Daoy (cell line): ENCODE measurements at places on chromosomes 11 and 22. TPM values are rescaled to one million over a fixed set of nuclear protein-coding genes. Genes with fewer than 3 reads are reported as not detected.
A peak's percentile ranks its signal among the peaks of the same experiment; 100 is the strongest.

SCGB1D2 gene
- not detected in 2 replicates for total RNA-seq

GRCh38 chr11:12581923-12582322 lies 92.3 kb upstream of the TEAD1 start:
- peak; percentile 90 for DNase-seq

- DNase-seq = no peak
Measured at GRCh38 chr11:118998388-118998717, 415 bp downstream of the CENATAC start.

DNA sequence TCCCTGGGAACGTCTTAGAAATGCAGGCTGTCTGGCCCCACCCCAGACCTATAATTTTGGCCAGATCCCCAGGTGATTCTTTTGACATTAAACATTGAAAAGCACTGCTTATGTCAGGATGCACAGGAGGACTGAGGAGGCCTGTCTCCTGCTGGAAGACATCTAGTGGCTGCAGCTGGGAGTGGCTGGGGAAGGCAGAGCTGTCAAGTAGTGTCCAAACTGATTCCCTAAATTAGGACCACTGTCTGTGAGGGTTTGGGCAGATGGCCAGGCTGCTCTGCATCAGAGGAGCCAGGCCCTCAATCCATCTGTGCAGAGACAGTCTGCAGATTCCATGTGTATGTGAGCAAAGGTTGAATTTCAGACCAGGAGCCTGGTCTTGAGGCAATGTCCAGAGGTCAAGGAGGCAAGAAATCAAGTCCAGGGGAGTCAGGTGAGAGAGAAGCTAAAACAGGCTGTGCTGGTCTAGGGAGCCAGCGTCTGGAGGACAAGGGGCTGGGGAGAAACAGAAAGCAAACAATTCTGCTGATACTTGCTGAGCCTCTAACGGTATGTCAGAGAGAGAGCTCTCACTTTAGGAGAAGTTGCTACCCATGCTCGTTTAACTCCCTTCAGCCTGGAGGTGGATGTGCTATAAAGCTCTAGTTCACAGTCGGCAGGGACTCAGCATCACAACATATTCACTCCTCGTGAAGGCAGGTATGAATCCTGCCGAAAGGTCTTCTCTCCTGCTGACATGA lies 15.3 kb upstream of the SYTL2 start:
- DNase-seq = peak; percentile 30

TIMP3 gene
- total RNA-seq = 25.4 and 26.1 TPM in 2 replicates

SLC22A9 gene
- total RNA-seq = not detected in 2 replicates

DNA sequence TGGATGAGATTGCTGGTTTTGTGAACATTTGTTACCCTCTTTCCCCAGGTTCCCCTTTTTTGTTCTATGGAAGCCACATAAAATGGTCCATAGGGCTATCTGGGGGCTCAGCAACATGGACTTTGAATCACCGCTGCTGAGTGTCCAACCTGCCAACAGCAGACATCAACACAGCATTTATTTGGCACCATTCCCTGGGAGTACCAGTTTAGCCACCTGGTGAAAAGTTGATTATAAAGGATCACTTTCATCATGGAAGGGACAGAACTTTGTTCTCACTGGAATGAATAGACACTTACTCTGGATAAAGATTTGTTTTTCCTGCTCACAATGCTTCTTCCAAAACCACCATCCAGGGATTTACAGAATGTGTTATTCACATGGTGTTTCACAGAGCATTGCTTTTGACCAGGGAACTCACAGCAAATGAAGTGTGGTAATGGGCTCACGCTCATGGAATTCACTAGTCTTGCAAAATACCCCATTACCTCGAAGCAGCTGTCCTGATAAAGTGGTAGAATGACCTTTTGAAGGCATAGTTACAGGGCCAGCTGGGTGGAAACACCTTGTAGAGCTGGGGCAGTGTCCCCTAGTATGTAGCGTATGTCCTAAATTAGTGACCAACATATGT lies 43.9 kb downstream of the ADM start:
- peak; percentile 56 for DNase-seq
